ENCODE measurements at places on chromosomes 6 and 20.

DNA sequence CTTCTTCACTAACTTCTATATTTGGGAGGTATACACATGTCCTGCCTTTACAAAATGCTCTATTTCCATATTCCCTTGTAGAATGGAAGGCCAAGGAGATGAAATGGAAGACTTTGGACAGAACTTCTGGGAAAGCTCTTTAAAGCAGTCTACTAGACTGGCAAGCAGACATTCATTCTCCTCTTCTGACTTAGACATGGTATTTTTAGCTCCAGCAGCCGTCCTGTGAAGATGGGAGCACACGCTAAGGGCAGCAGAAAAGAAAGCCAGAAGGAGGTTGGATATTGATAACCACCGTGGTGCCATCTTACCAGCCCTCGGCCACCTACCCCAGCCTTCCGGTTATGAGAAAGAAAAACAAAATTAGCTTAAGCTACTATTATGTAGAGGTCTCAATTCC, 70.1 kb upstream of the E2F3 start:
- no peak for DNase-seq
- peaks cover 3% of the 10 kb centered on the region for H3K4me1 ChIP-seq
- no peak overlapping the region for H3K4me3 ChIP-seq
- no peak overlapping the region for H3K27ac ChIP-seq

DNA sequence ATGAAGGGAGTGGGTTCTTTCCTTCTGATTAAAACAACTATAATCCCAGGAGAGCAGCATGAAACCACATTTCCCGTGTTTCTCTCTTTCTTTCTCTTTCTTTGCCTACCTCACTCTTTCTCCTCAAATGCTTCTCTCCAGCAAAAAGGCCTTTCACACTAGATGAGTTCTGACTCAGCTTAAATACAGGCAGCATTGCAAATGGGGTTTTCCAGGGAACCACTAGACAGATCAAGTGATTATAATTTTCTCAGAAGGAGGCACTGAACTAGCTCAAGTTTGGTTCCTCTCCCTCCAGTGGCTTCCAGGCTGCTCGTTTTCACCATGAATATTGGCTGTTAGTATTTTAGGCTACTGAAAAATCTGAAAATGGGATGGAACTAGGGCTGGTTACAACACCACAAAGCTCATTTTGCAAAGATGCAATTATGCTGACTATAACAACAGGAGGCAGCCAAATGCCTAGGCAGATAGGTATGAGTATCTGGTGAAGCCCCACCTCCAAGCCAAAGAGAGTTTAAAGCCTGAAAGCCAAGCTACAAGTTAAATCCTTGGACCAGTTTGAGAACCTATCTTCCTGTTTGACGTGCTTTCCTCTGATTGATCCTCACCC, 260.0 kb downstream of the MMUT start:
- no peak overlapping the region for H3K27ac ChIP-seq
- H3K4me3 ChIP-seq = no peak overlapping the region
- no peak for DNase-seq
- H3K27me3 ChIP-seq = no peaks in the 10 kb centered on the region
- no peaks in the 10 kb centered on the region for H3K4me1 ChIP-seq
- no peaks in the 10 kb centered on the region for H3K36me3 ChIP-seq

DNA sequence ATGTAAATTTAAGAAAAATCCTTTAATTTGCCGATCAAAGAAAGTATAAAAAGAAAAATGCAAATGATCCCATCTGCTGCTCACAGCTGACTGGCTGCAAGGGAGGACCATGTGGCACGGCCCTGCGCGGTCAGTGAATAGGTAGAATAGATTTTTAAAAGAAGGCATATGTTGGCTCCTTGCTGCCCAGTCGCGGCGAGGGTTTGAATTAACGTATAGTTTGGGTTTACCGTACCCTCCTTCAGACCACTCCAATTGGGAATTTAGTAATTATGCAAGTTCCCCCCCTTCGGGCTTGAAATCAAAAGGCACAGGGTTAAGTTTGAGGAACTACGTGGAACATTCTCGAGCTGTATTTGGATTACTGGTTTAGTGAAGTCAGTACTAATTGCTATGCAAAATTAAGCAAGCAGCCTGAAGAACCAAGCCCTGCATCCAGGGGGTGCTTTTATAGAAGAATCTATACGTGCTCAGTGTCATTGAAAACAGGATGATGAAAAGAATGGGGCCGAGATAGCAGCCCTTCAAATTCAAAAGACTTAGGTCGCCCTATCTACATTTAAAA, 1.1 kb upstream of the BEND3 start:
- H3K4me3 ChIP-seq = peak overlapping the region; percentile 82
- no peaks in the 10 kb centered on the region for H3K36me3 ChIP-seq
- no peaks in the 10 kb centered on the region for H3K27me3 ChIP-seq

DNA sequence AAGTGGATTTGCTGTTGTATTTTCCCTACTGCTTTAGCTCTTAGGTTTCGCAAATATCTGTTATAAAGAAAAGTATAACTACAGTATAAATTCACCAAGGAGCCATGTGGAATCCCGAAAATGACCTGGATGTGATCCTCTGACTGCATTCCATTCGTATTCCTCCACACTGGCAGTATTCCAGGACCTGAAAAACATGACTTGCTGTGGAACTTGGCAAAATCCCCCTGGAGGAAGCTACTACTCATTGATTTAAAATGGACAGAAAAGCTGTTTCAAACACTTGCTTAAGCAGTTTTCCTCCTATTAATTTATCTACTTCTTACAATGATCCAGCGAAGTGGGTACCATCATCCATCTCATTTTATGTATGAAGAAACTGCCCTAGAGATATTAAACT, 13.3 kb upstream of the ENPP5 start:
- no peak for DNase-seq

GRCh38 chr6:97557355-97557754, 274.3 kb upstream of the MMS22L start:
- H3K27ac ChIP-seq = no peak overlapping the region
- no peaks in the 10 kb centered on the region for H3K36me3 ChIP-seq
- H3K27me3 ChIP-seq = no peaks in the 10 kb centered on the region
- H3K4me3 ChIP-seq = no peak overlapping the region

DNA sequence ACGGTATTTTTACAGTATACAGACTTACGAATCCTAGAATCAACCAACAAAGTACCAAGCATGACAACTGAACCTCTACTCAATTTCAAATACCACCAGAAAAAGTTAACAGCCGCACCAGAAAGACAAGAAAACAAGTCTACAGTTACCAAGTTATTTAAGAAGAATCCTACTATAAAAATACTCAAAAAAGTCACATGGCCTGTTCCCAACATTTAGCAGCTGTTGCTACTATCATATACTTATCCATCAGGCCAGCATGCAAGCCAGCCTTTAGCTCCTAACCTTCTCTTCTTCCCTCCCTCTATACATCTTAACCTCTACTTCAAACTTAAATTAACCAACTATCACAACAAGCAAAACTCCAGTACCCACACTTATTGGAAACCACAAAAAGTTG, 1.9 kb downstream of the SYNCRIP start:
- peaks cover 43% of the 10 kb centered on the region for H3K4me1 ChIP-seq
- peak overlapping the region; percentile 94 for H3K4me3 ChIP-seq
- no peak for DNase-seq
- peaks cover 63% of the 10 kb centered on the region for H3K36me3 ChIP-seq
- peak overlapping the region; percentile 100 for H3K27ac ChIP-seq
